ENCODE measurements at places on chromosomes 5 and 9.

DNA sequence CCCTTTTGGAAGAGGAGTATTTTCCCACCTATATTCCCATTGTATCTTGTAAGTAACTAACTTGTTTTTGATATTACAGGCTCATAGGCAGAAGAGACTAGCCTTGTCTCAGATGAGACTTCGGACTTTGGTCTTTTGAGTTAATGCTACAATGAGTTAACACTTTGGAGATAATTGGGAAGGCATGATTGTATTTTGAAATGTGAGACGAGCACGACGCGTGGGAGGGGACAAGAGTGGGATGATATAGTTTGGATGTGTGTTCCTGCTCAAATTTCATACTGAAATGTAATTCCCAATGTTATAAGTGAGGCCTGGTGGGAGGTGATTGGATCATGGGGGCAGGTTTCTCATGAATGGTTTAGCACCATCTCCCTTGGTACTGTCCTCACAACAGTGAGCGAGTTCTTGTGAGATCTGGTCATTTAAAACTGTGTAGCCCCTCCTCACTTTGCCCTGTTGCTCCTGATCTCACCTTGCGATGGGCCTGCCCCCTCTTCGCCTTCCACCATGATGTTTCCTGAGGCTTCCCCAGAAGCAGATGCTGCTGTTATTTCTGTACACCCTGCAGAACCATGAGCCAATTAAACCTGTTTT, 721.5 kb upstream of the CTNND2 start:
- DNase-seq, result no peak

DNA sequence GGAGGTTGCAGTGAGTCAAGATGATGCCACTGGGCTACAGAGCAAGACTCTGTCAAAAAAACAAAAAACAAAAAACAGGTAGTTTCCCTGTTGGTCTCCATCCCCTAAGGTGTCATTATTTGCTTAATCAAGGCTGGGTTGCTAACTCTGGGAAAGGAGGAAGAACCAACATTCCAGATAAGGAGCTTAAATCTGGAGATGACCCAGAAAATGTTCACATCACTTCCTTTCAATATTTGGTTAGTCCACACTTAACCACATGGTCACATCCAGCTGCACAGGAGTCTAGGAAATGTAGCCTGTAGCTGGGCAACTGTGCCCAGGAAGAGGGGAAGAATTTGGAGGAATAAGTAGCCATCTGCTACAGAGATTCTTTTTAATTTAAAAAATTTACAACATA, 25.9 kb upstream of the MEGF9 start:
- DNase-seq, result peak; percentile 35

GRCh38 chr9:108142504-108143201, 653.1 kb upstream of the KLF4 start:
- DNase-seq, result peak; percentile 72

DNA sequence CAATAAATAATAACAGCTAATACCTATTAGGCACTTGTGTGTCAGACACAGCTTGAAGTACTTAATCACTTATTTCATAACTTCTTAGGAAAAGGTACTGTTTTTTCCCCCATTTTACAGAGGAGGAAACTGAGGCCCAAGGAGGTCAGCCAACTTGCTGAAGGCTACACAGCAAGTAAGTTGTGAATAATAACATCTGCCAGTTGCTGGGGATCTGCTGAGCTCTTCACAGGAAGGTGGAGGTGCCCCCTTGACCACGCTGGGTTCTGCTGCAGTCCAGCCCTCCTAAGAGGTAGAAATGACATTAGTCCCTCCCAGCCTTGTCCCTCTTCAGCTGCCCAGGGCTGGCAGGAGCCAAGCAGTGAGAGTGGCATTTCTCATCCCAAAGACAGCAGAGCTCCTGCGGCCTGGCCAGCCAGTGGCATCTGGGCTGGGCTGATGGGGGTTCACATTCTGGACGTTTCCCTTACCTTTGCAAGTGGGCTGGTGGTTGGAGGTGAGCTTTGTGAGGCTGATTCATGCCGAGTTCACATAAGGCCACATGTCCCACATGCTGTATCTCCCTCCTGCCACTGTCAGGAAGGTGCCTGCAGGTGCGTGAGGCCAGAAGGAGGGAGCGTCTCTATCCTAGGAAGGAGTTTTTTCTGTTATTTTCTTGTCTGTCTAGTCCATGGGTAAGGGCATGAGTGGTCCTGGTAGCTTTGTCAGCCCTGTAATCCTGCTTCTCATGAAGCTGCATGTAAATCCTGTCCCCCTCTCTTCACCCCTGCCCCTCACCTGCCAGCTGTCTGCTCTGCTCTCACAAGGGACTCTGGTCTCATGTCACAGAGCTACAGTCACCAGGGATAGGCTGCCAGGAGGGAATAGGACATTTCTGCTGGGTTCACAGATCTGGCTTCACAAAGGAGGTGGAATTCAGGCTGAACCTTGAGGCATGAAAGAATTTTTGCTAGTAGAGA, 171.7 kb downstream of the MACROH2A1 start:
- DNase-seq, result no peak
